ENCODE measurements at places on chromosomes 5 and 9.

DNA sequence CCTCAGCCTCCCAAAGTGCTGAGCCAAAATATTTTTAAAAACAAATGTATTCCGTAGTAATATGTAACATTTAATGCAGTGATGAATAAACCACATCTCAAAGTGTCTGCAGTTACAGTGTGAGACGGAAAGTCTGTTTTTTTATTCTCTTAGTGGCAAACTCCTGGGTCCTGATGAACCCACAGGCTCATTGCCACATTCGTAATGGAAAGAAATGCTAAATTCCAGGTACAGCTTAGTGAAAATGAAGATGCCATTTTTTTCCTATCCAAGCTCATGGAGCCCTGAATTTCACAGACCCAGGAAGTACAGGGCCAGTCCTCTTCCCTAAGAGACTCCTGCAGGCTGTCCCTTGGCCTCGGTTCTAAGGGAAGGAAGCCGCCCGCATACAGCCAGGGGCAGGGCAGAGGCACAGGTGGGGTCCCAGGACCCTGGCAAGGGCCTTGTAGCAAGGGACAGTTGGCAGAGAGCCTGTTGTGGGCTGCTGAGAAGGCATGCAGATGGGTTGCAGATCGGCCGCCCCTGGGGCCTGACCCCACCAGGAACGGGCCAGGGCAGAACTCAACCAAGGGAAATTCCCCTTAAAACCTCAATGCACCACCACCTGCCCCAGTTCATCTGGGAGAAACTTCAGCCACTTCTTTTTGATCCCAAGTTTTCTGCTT is 36.2 kb downstream of the IPPK start:
- DNase-seq = no peak

- DNase-seq = no peak
Observed at GRCh38 chr9:2473681-2474080, 147.9 kb upstream of the VLDLR start.

GRCh38 chr9:94840738-94841137 is 114.2 kb downstream of the AOPEP start:
- DNase-seq = no peak

DNA sequence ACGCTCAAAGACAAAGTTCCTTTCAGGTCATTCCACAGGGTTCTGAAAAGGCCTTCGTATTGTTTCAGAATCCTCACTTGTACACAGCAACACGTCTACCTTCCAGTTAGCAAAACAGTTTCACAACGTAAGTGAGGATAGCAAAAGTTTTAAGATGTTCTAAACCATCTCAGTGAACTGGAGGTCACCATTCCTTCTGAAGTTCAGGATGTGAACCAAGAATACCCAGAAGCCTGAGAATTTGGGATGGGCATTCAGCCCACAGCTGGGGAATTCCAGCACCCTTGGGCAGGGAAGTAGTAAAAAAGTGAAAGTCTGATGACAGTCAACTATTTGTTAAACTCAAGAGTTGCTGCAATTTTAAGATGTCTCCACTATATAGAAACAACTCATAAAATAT is 224.5 kb downstream of the BNC2 start:
- no peak for DNase-seq

GRCh38 chr9:20351715-20352114 is 270.6 kb downstream of the MLLT3 start:
- no peak for DNase-seq

- no peak for DNase-seq
Observed at GRCh38 chr9:126609191-126609590, 4.5 kb upstream of the LMX1B start.

DNA sequence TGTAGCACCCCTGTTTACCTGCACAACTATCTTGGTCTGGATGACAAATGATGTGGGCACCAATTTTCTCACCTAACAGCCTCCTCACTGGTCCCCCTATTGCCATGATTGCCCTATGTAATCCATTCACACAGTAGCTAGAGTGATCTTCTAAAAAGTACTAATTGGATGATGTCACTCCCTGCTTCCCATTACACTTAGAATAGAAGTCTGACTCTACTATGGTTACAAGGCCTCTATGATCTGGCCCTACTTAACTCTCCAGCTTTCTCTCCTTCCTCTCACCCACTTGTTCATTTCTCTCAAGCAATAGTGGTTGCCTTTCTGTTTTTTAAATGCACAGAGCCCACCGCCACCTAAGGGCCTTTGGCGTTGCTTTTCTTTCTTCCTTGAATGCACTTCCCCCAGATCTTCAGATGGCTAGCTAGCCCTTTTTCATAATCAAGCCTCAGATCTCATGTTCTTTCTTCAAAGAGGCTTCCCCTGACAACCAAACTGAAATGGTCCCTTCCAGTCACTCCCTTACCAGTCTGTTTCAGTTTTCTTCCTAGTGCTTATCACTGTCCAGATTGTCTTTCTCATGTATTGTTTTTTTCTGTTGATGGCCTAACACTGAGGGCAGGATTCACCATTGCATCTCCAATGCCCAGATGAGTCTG is 8.7 kb downstream of the IGIP start:
- no peak for DNase-seq

DNA sequence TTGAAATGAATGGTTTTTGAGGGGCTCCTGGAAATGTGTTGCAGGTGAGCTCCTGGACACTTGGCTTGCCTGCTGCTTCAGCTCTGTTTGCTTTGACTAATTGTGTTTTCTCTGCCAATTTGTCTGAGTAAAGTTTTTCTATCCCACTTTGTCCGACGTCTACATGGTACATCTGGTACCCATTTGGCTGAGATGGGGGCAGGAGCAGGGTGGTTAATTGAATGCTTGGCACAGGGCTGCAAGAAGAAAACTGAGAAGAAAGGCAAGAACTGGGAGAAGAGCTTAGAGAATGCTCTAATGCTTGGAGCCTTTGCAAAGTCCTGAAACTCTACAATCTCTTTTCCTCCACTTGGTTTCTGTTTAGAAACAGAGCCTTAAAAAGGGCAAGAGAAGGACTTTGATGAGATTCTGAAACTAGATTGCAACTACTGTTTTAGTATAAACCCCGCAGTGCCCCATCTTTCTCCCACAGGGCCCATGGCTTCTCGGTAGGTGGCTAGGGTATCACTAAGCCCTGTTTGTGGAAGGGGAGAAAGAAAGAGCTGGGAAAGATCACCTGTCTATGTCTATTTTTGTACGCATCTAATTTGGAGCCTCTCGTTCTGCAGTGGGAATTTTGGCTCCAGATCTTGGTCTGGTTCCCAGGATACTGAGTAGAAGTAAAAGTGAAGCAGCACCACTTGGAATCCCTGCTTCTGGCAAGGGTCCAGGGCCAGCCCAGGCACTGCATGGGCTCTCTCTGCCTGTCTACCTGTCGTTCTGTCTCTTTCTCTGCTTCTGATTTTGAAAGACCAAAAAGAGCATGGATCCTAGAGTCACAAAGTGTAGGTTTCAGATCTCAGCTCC is 214.4 kb downstream of the SEMA6A start:
- no peak for DNase-seq

DNA sequence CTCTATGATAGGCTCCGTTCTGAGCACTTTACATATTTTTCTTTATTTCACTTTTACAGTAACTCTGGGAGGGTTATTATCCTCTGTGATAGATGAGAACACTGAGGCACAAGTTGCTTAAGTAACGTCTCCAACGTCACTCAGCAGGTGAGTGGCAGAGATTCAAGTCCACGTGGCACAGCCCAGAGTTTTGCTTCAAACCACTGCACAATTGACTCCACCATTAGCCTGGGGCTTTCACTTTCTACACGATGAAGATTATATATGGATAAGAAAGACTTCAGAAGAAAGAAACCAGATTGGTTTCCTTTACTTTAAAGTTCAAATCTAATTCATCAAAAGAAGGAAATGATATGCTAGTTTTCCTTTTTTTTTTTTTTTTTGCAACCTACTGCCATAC is 245.9 kb downstream of the SYK start:
- no peak for DNase-seq

DNA sequence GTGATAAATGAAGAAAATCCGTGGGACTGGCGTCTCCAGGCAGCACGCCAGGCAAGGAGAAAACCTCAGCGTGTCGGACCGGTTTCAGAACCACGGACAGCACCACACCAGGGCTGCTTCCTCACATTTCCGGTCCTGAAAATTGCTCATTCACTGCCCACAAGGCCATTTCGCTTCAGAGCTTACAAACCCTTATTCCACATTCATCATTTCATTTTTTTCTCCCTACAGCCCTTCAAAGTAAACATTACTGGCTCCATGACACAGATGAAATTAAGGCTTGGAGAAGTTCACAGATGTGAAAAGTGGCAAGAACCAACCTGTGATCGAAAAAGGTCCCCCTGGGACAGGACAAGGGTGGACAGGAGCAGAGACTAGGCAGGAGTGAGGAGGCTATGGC is 1.5 kb upstream of the GPRIN1 start:
- DNase-seq = no peak

DNA sequence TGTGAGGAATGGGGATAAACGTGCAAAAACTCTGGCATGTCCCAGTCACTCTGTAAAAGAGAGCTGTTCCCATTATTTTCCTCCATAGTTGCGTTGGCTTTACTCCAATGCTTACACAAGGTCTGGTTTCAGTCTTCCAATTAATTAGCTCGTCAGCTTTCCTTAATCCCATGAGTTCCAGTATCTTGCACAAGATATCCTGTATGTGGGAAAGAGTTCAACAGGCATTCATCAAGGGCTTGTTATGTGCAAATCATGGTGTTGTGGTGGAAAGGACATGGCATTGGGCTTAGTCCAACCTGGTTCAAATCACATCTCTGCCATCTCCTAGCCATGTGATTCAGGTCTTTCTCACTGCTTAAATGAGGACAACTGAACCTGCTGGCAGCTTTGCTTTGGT is 77.5 kb upstream of the PANK3 start:
- no peak for DNase-seq

- no peak for DNase-seq
Observed at GRCh38 chr5:77449981-77450380, 42.1 kb downstream of the WDR41 start.

GRCh38 chr5:113156271-113156877 is 179.8 kb downstream of the DCP2 start:
- DNase-seq = no peak

DNA sequence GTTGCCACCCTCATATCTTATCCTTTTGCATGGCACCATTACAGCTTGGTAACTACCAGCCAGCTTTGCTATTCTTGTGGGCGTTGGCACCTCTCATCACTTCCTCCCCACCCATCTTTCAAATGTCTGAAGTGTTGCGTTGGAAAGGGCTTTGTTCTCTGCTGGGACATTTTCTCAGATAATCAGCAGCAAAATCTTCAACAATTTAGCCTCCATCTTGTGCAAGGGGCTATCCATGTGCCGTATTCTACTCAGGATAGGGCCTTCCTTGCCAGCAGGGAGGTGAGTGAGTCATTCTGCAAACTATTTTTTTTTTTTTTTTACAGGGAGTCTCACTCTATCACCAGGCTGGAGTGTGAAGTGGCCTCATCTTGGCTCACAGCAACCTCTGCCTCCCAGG is 62.1 kb upstream of the NUDT12 start:
- no peak for DNase-seq

- no peak for DNase-seq
Observed at GRCh38 chr9:89436326-89436725, 61.6 kb downstream of the SEMA4D start.

DNA sequence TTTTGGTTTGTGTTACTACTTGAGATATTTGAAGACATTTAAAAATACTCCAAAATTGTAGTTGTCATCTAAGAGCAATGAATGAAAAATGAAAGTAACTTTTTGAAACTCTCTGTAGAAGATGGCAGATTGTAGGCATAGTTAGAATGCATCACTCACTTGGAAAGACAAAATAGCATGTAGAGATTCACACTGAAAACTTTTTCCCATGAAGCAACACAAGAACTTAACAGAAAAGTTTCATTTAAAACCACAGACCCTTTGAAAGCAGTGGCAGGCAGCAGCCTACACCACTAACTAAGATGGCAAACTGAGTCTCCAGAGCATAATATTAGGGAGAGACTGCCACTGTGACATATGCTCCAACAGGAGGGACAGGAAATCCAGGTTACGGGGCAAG is 18.9 kb upstream of the FAM174A start:
- DNase-seq = no peak

DNA sequence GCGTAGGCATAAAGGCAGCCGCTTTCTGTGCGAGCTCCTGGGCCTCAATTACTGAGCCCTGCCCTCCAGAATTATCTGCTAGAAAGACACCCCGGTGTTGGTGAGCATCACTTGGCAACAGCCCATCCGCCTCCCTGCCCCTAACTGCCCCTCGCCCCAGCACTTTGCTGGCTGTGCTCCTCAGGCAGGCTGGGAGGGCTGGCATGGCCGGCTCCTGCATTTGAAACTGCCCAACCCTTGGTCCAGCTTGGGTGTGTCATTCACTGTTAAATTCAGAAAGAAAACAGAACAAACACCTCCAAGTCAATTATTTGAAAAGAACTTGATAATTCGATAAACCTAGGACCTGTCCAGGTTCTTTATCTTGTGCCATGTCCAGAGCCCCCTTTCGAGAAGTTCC is 334.2 kb downstream of the IRX2 start:
- no peak for DNase-seq

GRCh38 chr9:123065196-123065595 is 31.7 kb downstream of the GPR21 start:
- no peak for DNase-seq

GRCh38 chr9:114450833-114451706 is 54.2 kb downstream of the WHRN start:
- no peak for DNase-seq

DNA sequence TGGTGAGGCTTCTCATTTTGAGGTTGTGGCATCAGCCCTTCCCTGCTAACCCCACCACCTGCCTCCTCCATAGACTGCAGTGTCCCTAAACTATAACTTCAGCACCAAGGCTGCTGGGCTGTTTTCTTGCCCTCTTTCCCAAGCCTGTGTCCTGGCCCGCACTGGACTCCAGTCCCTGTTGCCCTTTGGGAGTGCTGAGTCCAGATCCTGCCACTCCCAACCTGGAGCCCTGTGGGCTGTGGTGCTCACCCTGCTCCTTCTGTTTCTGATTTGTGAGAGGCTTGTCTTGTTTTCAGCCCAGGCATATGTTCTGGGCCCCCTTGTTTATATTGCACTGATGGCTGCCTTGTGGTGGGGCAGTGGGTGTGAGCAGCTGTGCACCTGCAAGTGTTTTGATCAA is 39.7 kb upstream of the RNU6ATAC start:
- DNase-seq = no peak

GRCh38 chr5:174901336-174901735 is 177.0 kb downstream of the MSX2 start:
- DNase-seq = no peak

- DNase-seq = no peak
Observed at GRCh38 chr5:16321284-16321683, 141.7 kb upstream of the MARCHF11 start.

DNA sequence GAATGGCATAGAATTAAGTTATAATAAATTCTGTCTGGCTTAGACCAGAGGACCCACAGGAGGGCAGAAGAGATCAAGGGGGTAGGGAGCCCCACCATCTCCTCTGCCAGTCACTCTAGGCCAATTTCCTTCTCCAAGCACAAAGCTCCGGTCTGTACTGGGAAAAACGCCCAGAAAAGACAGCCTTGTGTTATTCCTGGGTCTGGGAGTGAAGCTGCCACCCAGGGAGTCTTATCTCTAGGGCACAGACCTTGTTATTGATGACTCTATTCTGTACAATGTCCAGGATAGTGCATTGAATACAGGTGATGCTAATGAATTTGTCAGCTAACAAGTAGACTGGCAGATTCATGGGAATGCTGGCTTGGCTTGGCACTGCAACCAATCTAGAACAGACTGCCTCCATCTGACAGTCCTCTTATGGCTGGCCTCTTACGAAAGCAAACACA is 60.7 kb downstream of the MED27 start:
- no peak for DNase-seq

All from stimulated activated CD4-positive, alpha-beta T cell treated with anti-CD3 and anti-CD28 coated beads, TNF-alpha, amount 100 ng/mL, for 4 hours (primary cell).